ENCODE measurements at places on chromosomes 3 and 15.

GRCh38 chr15:40445421-40445922, 4.7 kb downstream of the BAHD1 start:
- peak; percentile 12 for DNase-seq

DNA sequence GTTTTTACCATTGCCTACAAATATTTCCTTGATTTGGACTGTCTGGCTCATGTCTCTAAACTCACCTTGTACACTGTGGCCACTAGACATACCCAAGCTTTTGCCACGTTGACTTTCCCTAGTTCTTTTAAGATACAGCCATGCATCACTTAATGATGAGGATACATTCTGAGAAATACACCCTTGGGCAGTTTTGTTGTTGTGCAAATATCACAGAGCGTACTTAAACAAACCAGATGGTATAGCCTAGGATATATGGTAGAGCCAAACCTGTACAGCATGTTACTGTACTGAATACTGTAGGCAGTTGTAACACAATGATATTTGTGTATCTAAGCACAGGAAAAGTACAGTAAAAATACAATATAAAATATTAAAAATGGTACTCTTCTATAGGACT, 5.5 kb downstream of the ARHGEF26 start:
- DNase-seq: no peak

- DNase-seq: no peak
Measured at GRCh38 chr3:10600726-10601125, 95.3 kb upstream of the ATP2B2 start.

DNA sequence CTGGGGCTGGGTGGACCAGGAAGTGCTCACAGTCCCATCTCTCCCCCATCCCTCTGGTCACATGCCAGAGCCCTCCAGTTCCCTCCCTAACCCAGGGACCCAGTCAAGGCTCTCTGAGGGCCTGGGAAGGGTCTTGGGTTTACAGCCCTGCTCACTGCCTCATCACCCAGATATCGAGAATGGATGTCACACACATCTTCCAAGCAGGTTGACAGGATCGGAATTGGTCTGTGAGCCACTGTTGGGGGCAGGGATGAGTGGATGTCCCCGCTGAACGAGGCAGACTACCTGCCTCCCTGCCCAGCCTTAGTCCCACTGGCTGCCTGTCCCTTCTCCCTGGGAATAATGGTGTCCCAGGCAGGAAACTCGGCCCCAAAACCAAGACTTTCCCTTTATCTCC, 20.0 kb upstream of the GOLGA6C start:
- DNase-seq: no peak

- DNase-seq: no peak
Measured at GRCh38 chr15:72948662-72949061, 103.6 kb upstream of the NEO1 start.

DNA sequence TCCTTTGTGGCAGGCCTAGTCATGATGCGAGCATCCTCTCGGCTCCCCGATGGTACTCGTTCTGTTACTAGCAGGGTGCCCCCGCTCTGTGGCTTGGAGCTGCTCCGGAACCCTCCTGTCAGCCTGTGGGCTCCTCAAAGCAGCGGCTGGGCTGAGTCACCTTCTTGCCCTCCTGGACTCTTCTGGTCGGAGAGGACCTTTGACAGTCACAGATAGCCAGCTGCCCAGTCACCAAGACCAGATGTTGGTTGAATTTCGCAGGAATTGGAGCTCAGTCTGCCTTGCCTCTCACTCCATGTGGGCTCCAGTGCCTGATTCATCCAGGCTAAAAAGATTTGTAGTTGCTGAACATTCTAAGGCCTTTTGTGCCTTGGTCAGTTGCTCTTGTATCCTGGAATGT, 94.5 kb downstream of the CHCHD6 start:
- no peak for DNase-seq

- DNase-seq: no peak
Measured at GRCh38 chr3:157531301-157531660, 28.1 kb upstream of the VEPH1 start.

DNA sequence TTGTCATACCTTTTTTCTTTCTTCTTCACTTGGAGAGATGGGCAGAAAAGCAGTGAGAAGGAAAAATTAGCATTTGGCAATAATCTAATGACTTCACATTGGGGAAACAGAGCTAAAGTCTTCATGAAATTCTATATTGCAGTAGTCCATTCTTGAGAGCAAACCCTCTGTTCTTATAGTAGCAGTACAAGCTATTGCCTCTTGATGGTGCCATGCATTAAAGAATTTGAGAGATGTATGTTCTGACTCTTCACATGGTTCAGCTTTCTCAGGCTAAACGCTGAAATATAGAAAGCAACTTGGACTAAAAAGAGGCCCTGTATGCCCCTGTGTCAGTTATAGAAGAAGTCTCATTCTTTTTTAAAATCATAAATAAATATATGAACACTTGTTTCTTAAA, 36.0 kb downstream of the PHLDB2 start:
- DNase-seq: peak; percentile 55

DNA sequence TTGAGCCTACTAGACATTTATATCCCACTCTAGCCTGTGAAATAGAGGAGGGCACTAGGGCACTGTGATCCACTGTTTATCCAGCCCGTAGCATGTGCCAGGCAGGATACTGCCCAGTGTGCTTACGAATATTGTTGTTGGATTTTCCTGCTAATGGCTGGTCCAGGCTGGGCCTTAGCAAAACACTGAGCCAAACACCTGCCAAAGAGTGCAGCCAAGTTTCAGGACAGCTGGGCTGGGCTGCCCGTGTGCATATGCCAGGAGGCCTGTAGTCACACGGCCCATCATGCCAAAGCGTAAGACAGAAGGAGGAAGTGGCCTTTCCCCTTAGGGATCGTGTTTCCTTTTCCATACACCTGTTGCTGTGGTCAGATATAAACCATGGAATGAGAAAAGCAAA, 54.5 kb upstream of the ABHD10 start:
- no peak for DNase-seq

- no peak for DNase-seq
Measured at GRCh38 chr3:140023616-140024530, 88.9 kb downstream of the CLSTN2 start.
